Hepatic stellate cell (primary cell): ENCODE measurements at places on chromosomes 16 and 17.

- no peak for DNase-seq
These were observed 47.0 kb downstream of the CCDC182 start for GRCh38 chr17:57697891-57698711.

DNA sequence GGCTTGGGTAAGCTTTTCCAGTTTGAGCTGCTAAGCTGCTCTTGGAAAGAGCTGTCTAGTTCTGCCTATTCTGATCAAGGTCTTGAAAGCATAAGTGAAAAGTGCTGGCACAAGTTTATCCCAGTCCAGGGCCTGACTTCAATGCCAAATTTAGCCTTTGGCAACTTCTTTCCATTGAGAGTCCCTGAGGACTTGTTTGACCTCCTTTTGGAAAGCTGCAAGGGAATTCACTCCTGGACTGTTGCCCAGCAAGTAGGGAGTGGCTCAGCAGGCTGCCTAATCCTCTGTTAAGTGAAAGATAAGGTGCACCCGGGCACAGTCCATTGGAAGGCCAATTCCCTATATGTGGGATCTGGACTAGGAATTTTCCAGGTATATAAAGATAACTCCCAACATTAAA, 16.0 kb upstream of the TANC2 start:
- DNase-seq, result peak; percentile 52

GRCh38 chr16:11836650-11837244, 14.6 kb downstream of the RSL1D1 start:
- DNase-seq, result peak; percentile 81

- peak; percentile 73 for DNase-seq
These were observed 35.2 kb downstream of the GJC1 start for GRCh38 chr17:44794851-44795413.

DNA sequence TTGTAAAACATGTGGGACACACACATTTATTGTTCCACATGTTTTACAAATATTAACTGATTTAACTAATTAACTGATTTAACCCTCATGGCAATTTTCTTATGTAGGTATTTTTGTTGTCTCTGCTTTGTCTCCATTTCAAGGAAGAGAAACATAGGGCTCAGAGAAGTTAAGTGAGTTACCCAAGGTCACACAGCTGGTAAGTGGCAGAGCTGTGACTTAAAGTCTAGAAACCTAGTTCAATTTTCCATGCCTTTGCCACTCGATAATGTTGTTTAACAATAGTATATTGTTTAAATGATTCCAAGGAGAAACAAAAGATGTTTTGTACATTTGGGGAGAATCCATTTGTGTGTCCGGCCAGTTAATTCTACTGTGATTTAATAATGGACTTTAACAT, 284.1 kb upstream of the CDH5 start:
- no peak for DNase-seq

DNA sequence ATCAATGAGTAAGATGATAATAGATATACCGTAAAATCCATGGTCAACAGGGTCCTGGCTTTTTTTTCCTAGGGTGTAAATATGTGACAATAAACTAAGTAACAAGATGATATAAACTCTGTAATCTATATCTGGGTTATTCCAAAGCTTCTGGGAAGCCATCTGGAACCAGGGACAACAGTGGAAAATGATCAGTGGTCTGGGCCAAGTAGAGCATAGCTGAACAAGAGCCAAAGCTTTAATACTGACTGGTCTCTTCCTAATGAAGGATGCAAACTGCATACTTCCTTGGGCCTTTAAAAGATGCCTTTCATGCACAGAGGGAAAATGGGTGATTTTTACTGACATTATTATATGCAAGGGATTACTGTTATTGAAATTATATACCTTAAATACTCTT, 8.9 kb downstream of the CA10 start:
- no peak for DNase-seq

DNA sequence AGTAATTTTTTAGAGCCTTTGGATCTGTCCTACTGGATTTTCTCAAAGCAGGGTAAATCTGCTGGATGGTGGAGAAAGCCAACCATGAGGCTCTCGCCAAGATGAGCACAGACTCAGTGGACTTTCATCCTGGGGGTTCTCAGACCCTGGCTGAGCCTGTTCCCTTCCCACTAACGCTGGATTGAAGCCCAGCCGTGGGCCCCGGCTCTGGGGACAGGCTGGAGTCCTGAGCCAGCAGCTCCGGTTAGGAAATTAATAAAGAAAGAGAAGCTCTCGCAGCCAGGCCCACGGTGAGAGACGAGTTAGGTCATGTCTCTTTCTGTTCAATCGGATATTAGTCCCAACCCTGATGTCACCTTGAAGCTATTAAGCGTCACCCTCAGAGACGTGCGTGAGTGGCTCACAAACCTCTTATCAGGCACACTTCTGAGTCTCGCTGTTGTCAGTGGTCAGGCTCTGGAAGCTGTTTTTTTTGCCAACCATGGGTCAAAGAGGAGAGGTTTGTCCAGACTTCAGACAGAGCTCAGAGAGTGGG, 27.1 kb downstream of the MEOX1 start:
- DNase-seq, result peak; percentile 35
